ENCODE measurements at places on chromosomes 5 and 9. TPM values are rescaled to one million over a fixed set of nuclear protein-coding genes. Genes with fewer than 3 reads are reported as not detected.

Gene C5orf58
- not detected for total RNA-seq

Gene C1QTNF3
- total RNA-seq = 1.5 TPM

Gene PAEP
- total RNA-seq = not detected

GRCh38 chr9:37776328-37776727, 8.5 kb downstream of the EXOSC3 start:
- H3K27me3 ChIP-seq = no peaks in the 10 kb centered on the region
- no peak overlapping the region for H3K4me3 ChIP-seq
- DNase-seq = no peak
- H3K4me1 ChIP-seq = peaks cover 3% of the 10 kb centered on the region

GRCh38 chr5:56549096-56549886, 266.1 kb upstream of the MAP3K1 start:
- H3K27me3 ChIP-seq = no peaks in the 10 kb centered on the region
- no peak for DNase-seq
- peaks cover 2% of the 10 kb centered on the region for H3K4me1 ChIP-seq
- H3K4me3 ChIP-seq = no peak overlapping the region
